Memory B cell (primary cell): ENCODE measurements at places on chromosomes 2 and 18.

DNA sequence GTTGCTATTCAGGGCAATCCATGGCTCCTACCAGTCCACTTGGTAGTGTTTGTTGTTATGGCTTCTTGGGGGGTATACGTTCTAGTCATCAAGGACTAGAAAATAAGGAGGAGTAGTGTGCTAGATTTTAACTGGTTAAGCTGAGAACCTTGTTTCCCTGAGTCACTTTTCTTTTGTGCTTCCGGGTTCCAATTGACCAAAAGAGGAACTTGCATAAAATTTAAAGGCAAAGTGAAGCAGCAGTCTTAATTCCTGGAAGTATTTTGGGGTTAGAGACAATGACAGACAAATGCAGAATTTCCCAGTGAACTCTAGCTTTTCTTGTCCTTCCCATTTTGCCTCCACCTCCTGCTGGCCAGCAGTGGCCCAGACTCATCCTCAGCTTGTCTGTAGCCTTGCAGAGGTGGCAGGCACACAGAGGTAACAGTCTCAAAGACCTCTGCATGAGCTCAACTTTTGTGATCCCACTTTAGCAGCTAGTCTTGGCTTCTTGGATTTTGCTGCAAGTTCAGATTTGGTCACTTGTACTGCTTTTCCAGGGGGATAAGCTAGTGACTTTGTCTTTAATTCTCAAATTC is 1105.8 kb upstream of the NXPH2 start:
- DNase-seq: no peak
- H3K4me1 ChIP-seq: no peaks in the 10 kb centered on the region
- no peak overlapping the region for H3K27ac ChIP-seq
- no peak overlapping the region for H3K4me3 ChIP-seq
- H3K36me3 ChIP-seq: no peaks in the 10 kb centered on the region
- no peaks in the 10 kb centered on the region for H3K27me3 ChIP-seq

DNA sequence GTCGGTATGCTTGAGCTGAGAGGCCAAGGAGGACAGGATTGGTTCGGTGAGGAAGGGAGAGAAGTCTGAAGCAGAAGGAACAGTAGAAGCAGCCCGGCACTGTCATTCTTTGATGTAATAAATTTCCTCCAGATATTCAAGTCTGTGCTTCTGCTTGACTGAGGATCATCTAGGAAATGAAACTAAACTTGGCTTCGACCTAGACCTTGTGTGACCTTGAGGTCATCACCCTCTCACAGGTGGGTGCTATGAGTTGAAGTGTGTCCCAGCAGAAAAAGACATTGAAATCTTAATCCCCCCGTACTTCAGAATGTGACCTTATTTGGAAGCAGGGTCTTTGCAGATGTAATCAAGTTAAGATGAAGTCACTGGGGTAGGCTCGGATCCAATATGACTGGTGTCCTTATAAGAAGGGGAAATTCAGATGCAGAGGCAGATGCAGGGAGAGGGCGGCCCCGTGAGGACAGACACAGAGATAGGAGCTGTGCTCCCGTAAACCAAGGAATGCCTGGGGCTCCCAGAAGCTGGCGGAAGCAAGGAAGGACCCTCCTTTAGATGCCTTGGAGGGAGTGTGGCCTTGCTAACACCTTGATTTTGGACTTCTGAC is 49.0 kb downstream of the PRKCE start:
- peaks cover 12% of the 10 kb centered on the region for H3K36me3 ChIP-seq
- H3K4me1 ChIP-seq: peaks cover 44% of the 10 kb centered on the region
- DNase-seq: no peak
- H3K27me3 ChIP-seq: no peaks in the 10 kb centered on the region
- H3K27ac ChIP-seq: peak overlapping the region; percentile 82
- H3K4me3 ChIP-seq: peak overlapping the region; percentile 35

GRCh38 chr18:55421615-55422419 is 166.2 kb downstream of the TCF4 start:
- peaks cover 34% of the 10 kb centered on the region for H3K4me1 ChIP-seq
- H3K4me3 ChIP-seq: peak overlapping the region; percentile 81
- no peak for DNase-seq
- peaks cover 8% of the 10 kb centered on the region for H3K27me3 ChIP-seq
- H3K36me3 ChIP-seq: no peaks in the 10 kb centered on the region

DNA sequence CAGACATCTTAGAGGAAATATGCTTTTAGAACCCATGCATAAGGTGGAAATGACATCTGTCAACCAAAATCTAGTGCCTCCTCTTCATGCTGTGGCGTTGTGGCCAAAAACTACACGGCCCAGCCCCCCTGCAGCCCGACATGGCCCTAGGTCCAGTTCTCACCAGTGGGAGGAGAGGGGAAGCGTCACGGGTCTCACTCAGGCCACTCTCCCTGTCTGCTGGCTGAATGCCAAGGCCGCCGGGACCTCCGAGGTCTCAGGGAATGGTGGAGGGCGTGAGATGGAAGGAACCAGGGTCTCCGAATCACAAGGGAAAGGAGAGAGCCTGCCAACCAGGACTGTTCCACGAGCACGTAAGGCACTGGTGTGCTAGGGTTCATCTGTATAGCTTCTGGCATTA is 361.0 kb downstream of the ANAPC1 start:
- no peak overlapping the region for H3K27ac ChIP-seq
- peaks cover 7% of the 10 kb centered on the region for H3K27me3 ChIP-seq
- H3K4me3 ChIP-seq: no peak overlapping the region
- no peak for DNase-seq
- no peaks in the 10 kb centered on the region for H3K36me3 ChIP-seq
- no peaks in the 10 kb centered on the region for H3K4me1 ChIP-seq

- H3K27ac ChIP-seq: no peak overlapping the region
- no peaks in the 10 kb centered on the region for H3K4me1 ChIP-seq
- H3K4me3 ChIP-seq: no peak overlapping the region
- no peak for DNase-seq
Observed at GRCh38 chr18:10928011-10928771, 221.2 kb downstream of the PIEZO2 start.

DNA sequence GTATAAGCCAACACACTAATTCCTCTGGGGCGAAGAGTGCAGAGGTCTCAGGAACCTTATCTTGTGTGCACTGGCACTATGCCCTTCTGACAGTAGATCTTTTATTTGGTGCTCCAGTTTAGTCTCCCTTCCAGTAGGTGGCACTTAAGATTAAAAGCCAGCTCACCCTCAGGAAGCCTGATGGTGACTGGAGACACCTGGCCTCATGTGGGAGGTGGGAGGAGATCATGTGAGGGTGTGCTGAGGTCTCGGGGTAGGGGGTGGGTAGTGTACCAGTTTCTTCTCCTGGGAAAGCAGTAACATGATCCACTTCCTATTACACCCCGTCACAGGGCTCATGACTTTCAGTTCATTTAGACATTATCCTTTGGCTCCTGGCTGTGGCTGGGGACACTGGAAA is 654.9 kb downstream of the ADCYAP1 start:
- no peaks in the 10 kb centered on the region for H3K36me3 ChIP-seq
- H3K4me3 ChIP-seq: no peak overlapping the region
- no peaks in the 10 kb centered on the region for H3K4me1 ChIP-seq
- H3K27ac ChIP-seq: no peak overlapping the region
- no peak for DNase-seq
- no peaks in the 10 kb centered on the region for H3K27me3 ChIP-seq

DNA sequence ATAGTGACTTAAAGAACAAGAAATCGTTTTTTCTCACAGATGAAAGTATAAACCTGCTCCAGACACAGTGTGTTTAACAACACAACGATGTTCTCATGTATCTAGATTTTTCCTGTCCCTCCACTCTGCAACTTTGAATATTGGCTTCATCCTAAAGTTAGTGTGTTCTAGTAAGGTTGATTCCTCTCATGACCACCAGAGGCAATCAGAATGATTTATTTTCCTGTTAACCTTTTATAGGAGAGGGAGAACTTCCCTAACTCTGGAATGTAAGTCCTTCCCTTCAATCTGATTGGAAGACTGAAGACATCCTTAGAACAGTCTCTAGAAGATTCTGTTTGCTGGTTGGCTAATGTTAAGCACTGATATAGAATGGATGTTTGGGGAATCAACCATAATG is 41.0 kb upstream of the TAF4B start:
- peaks cover 17% of the 10 kb centered on the region for H3K4me1 ChIP-seq
- DNase-seq: no peak
- H3K4me3 ChIP-seq: no peak overlapping the region

GRCh38 chr2:152385650-152386049 is 50.7 kb downstream of the FMNL2 start:
- H3K36me3 ChIP-seq: peaks cover 6% of the 10 kb centered on the region
- H3K27me3 ChIP-seq: peaks cover 2% of the 10 kb centered on the region
- DNase-seq: no peak
- H3K27ac ChIP-seq: no peak overlapping the region
- no peak overlapping the region for H3K4me3 ChIP-seq

GRCh38 chr2:103166456-103167324 is 404.9 kb downstream of the TMEM182 start:
- no peak overlapping the region for H3K4me3 ChIP-seq
- H3K36me3 ChIP-seq: no peaks in the 10 kb centered on the region
- no peak overlapping the region for H3K27ac ChIP-seq
- H3K4me1 ChIP-seq: no peaks in the 10 kb centered on the region

- no peak overlapping the region for H3K27ac ChIP-seq
- no peaks in the 10 kb centered on the region for H3K27me3 ChIP-seq
- no peak for DNase-seq
- no peak overlapping the region for H3K4me3 ChIP-seq
- peaks cover 8% of the 10 kb centered on the region for H3K4me1 ChIP-seq
Observed at GRCh38 chr2:20641123-20641985, 9.5 kb downstream of the HS1BP3 start.

GRCh38 chr2:178345951-178346350 is 105.0 kb downstream of the PRKRA start:
- H3K27ac ChIP-seq: no peak overlapping the region
- peaks cover 13% of the 10 kb centered on the region for H3K27me3 ChIP-seq
- no peak overlapping the region for H3K4me3 ChIP-seq
- no peaks in the 10 kb centered on the region for H3K36me3 ChIP-seq

DNA sequence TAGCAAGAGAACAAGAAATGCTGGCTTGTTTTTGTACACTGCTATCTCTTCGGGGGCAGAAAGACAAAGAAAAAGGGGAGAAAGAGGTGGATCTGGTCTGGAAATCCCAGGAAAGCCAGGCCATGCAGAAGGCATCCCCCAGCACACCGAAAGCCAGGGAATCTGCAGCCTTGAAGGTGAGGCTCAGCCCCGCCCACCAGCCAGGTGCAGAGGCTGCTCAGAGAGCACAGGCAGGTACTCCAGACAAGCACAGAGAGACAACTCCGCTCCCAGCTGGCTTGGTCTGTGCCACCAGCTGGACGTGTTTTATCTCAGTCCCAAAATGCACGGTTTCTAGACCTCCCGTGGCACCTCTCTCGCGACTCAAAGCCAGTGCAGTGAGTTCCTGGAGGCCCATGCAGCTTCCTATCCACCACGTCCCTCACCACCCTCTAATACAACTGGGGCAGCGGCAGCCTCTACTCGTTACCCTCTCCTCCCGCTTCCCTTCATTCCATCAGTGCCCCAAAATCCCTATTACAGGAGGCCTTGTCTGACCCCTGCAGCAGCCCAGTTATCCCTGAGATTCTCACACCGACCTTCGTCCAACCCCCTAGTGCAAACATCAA is 62.8 kb downstream of the HDAC4 start:
- peaks cover 14% of the 10 kb centered on the region for H3K4me1 ChIP-seq
- DNase-seq: no peak
- H3K4me3 ChIP-seq: no peak overlapping the region
- H3K27me3 ChIP-seq: no peaks in the 10 kb centered on the region

- no peaks in the 10 kb centered on the region for H3K27me3 ChIP-seq
- peaks cover 3% of the 10 kb centered on the region for H3K36me3 ChIP-seq
- no peak overlapping the region for H3K4me3 ChIP-seq
- peaks cover 4% of the 10 kb centered on the region for H3K4me1 ChIP-seq
Observed at GRCh38 chr2:88669482-88670214, 21.8 kb upstream of the RPIA start.

- no peak overlapping the region for H3K4me3 ChIP-seq
- no peaks in the 10 kb centered on the region for H3K36me3 ChIP-seq
- H3K27ac ChIP-seq: no peak overlapping the region
- no peaks in the 10 kb centered on the region for H3K4me1 ChIP-seq
Observed at GRCh38 chr2:176678571-176678970, 409.3 kb downstream of the MTX2 start.

- DNase-seq: no peak
- peaks cover 29% of the 10 kb centered on the region for H3K4me1 ChIP-seq
- peak overlapping the region; percentile 68 for H3K27ac ChIP-seq
- peak overlapping the region; percentile 84 for H3K4me3 ChIP-seq
Observed at GRCh38 chr2:218323526-218324472, 31.5 kb upstream of the TMBIM1 start.

- H3K4me1 ChIP-seq: no peaks in the 10 kb centered on the region
- no peak for DNase-seq
- H3K4me3 ChIP-seq: no peak overlapping the region
- H3K36me3 ChIP-seq: no peaks in the 10 kb centered on the region
Observed at GRCh38 chr2:173407646-173408045, 53.0 kb downstream of the CDCA7 start.

- H3K4me3 ChIP-seq: peak overlapping the region; percentile 45
- H3K27ac ChIP-seq: no peak overlapping the region
- no peak for DNase-seq
- H3K4me1 ChIP-seq: peaks cover 30% of the 10 kb centered on the region
Observed at GRCh38 chr18:76963936-76964335, 141.6 kb downstream of the ZNF236 start.

GRCh38 chr2:16466821-16467151 is 198.8 kb downstream of the CYRIA start:
- H3K27me3 ChIP-seq: peaks cover 14% of the 10 kb centered on the region
- no peak for DNase-seq
- no peak overlapping the region for H3K27ac ChIP-seq
- no peak overlapping the region for H3K4me3 ChIP-seq
- no peaks in the 10 kb centered on the region for H3K36me3 ChIP-seq

- no peak overlapping the region for H3K27ac ChIP-seq
- H3K27me3 ChIP-seq: peaks cover 2% of the 10 kb centered on the region
- no peaks in the 10 kb centered on the region for H3K36me3 ChIP-seq
Observed at GRCh38 chr18:2199060-2199459, 372.2 kb downstream of the METTL4 start.

GRCh38 chr2:178265851-178266250 is 71.5 kb downstream of the OSBPL6 start:
- no peak overlapping the region for H3K27ac ChIP-seq
- no peaks in the 10 kb centered on the region for H3K4me1 ChIP-seq
- DNase-seq: no peak
- peaks cover 2% of the 10 kb centered on the region for H3K27me3 ChIP-seq
- H3K4me3 ChIP-seq: no peak overlapping the region

- H3K27me3 ChIP-seq: peaks cover 10% of the 10 kb centered on the region
- no peak for DNase-seq
- no peaks in the 10 kb centered on the region for H3K36me3 ChIP-seq
- H3K27ac ChIP-seq: no peak overlapping the region
- H3K4me1 ChIP-seq: no peaks in the 10 kb centered on the region
- no peak overlapping the region for H3K4me3 ChIP-seq
Observed at GRCh38 chr18:57040175-57040574, 106.7 kb upstream of the BOD1L2 start.

- no peak for DNase-seq
- H3K27me3 ChIP-seq: no peaks in the 10 kb centered on the region
- no peaks in the 10 kb centered on the region for H3K4me1 ChIP-seq
- no peak overlapping the region for H3K27ac ChIP-seq
- H3K4me3 ChIP-seq: no peak overlapping the region
- no peaks in the 10 kb centered on the region for H3K36me3 ChIP-seq
Observed at GRCh38 chr2:6524691-6525474, 340.8 kb downstream of the CMPK2 start.
